ENCODE measurements at places on chromosomes 7 and 10.

- no peak for DNase-seq
Measured at GRCh38 chr7:152140560-152140959, 115.1 kb downstream of the GALNT11 start.

DNA sequence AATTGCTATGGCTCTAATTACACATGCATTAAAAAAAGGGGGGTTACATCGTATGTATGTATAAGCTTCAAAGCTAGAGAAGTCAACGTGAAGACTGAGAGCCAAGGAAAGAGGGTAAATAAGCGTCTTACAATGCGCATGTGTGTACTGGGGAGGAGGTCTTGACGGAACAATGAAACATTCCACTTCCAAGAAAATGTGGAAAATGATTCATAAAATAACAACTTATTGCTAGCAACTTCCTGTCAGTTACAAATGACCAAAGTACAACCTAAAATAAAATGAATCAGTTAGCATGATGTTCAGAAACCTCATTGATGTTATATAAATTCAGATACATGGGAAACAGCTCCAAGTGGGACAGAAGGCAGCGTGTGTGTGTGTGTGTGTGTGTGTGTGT lies 104.1 kb upstream of the RHEB start:
- peak; percentile 60 for DNase-seq

GRCh38 chr7:140134039-140134438 lies 42.7 kb downstream of the KDM7A start:
- no peak for DNase-seq

DNA sequence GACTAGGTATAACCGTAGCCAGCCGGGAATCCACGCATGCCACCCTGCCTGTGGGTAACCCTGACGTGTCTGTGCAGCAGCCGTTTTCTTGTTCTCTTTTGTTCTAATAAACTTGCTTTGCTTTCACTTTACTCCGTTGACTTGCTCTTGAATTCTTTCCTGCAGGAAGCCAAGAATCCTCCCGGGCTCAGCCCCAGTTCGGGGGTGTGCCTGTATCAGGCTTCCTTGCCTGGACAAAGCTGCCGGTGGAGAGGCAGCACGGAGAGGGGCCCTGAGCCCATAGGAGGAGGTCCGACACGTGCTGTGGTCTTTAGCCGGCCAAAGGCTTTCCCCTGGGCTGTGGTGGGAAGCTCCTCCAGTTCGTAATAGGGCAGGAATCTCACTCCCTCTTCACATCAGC lies 256.5 kb upstream of the PPP2R2D start:
- no peak for DNase-seq

GRCh38 chr7:104469166-104469820 lies 140.9 kb downstream of the LHFPL3 start:
- no peak for DNase-seq

- DNase-seq: no peak
Measured at GRCh38 chr10:36117231-36117630, 475.1 kb upstream of the FZD8 start.

- no peak for DNase-seq
Measured at GRCh38 chr7:82723411-82723810, 279.8 kb upstream of the CACNA2D1 start.

- DNase-seq: no peak
Measured at GRCh38 chr10:106708506-106708905, 456.0 kb downstream of the SORCS1 start.

- no peak for DNase-seq
Measured at GRCh38 chr7:69430384-69431021, 167.8 kb upstream of the AUTS2 start.

GRCh38 chr10:126387931-126388911 lies at the start of gene ADAM12:
ADAM12 (minus strand) TSS chr10:126388477; CDS start chr10:126388145, 332 bp downstream.
- DNase-seq: no peak

- DNase-seq: no peak
Measured at GRCh38 chr7:153027210-153027609, 267.7 kb downstream of the ACTR3B start.

DNA sequence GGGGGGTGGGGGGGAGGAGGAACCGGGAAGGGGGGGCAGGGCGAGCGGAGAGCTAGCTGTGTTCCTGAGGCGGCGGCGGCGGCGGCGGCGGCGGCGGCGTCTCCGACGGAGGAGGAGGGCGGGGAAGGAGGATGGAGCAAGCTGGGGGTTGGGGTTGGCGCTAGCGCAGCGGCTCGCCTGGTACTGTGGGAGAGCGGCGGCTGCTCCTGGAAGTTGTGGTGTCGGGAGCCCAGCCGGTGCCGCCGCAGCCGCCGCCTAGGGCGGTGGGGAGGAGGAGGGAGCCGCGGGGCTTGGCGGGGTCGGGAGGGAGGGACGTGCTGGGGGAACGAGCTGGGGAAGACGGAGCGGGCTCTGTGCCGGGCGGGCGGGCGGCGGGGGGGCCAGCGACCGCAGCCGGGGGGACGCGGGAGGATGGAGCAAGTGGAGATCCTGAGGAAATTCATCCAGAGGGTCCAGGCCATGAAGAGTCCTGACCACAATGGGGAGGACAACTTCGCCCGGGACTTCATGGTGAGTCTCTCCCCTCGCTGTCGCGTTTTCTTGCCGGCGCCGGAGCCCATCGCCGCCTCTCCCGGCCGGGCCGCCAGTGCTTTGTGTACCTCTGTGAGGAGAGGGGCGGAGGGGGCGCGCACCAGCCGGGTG lies at the start of gene PTPN12:
Gene PTPN12 (plus strand): TSS at position 160 of the 642 bp plus-strand sequence. CDS start 252 bp downstream, at position 412.
- DNase-seq: no peak

GRCh38 chr7:51080622-51081269 lies 235.9 kb downstream of the COBL start:
- DNase-seq: no peak

DNA sequence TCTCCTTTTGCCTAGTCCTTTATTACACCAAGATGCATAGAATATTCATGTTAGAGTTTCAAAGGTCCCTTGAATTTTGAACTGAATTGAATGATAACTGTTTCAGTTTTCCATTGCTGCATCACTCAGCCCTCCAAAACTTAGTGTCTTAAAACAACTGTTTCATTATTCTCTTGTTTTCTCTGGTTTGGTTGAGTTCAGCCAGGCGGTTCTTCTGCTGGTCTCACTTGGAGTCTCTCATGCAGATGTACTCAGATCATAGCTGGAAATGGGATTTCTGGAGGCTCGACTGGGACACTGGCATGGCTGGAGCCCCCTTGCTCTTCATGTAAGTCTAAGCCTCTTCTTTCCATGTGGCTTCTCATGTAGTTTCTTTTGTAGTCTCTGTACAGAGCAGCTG lies 107.2 kb upstream of the MKI67 start:
- DNase-seq: no peak

GRCh38 chr7:133070562-133070961 lies 11.3 kb downstream of the CHCHD3 start:
- no peak for DNase-seq

- peak; percentile 84 for DNase-seq
Measured at GRCh38 chr7:137909042-137909441, 62.3 kb upstream of the DGKI start.

GRCh38 chr10:34319197-34319846 lies 495.8 kb downstream of the PARD3 start:
- no peak for DNase-seq

GRCh38 chr10:117134056-117134305 lies 4.1 kb downstream of the VAX1 start:
- no peak for DNase-seq

- no peak for DNase-seq
Measured at GRCh38 chr10:126908225-126908624, 3.0 kb downstream of the DOCK1 start.
